GM12891 (cell line): ENCODE measurements at places on chromosomes 1 and 21.

- no peak for DNase-seq
These were observed 36.1 kb downstream of the CD247 start for GRCh38 chr1:167482184-167482583.

DNA sequence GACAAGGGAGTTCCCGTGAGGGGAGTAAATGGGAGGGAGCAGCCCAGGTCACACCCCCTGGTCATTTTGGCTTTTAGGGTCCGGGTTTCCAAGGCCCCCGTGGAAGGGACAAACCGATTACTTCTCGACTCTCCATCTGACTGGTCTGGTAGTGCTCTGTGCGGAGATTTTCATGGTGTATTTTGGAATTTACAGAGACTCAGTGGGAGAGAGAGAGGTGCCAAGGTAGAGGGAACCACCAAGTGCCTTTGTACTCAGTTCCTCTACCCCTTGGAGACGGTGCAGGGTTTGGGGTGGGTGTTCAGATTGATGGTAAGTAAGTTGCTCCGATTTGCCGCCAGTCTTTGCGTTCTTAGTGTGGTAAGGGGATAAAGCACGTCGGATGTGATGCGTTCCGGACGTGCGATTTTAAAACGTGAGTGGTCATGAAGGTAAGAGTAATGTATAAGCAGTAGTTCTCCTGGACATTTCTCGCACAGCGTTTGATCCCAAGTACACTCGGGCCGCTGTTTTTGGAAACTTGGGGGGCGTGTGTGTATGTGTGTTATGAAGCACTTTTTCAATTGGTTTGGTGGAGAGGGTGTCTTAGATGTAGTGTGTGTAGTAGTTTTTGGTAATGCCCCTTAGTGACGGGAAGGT lies 682 bp downstream of the SUCO start:
- no peak for DNase-seq

- no peak for DNase-seq
These were observed 22.5 kb downstream of the IQGAP3 start for GRCh38 chr1:156549831-156550230.

DNA sequence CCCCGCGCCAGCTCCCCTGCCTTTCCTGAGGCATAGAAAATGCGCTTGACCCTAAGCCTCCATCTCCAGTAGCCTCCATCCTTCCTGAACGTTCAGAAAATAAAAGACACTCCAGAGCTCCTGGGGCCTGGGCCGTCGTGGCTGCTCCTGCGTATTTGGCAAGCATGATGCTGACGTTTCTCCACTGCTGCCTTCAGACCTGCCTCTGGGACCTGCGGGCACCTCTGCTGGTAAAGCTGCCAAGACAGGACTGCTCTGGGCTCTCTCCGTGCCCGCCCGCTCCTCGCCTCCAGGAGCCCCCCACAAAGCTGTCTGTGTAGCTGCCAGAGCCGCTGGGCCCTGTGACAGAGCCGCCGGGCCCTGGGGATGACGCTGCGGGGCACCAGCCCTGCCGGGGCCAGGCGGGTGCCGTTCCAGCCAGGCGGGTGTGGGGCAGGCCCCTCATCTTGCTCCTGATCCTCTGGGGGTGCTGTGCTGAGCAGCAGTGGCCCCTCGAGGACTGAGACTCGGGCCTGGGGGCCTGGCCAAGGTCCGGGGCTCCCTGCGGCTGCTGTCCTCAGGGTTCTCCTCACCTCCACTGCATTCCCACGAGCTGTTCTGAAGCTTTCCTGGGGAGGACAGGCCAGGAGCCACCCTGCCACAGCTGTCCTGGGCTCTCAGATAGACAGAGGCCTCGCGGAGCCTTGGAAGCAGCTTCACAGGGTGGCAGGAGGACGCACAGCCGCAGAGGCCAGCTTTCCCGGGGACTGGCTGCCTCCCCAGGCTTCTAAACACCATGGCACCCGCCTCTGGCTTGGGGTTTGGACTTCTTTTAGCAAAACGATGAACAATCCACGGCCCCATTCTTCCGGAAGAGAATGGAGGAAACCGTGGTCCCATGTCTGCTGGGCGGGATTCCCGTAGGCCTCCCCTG lies 48.1 kb downstream of the MORN1 start:
- no peak for DNase-seq

DNA sequence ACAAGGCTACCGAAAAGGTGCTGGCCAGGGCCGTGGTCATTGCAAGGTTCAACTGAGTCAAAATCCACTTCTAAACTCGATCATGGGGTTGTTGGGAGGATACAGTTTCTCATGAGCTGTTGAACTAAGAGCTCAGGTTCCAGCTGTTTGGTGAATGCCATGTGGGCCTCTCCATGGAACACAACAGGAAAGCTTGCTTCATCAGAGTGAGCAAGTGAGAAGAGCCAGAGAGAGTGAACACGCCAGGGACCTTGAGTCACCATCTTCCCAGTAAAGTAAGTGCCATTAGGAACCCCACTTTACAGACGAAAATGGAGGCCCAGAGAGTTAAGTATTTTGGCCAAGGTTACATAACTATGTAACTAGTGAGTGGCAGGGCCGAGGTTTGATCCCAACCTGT lies 475.1 kb upstream of the VAMP3 start:
- DNase-seq = no peak

DNA sequence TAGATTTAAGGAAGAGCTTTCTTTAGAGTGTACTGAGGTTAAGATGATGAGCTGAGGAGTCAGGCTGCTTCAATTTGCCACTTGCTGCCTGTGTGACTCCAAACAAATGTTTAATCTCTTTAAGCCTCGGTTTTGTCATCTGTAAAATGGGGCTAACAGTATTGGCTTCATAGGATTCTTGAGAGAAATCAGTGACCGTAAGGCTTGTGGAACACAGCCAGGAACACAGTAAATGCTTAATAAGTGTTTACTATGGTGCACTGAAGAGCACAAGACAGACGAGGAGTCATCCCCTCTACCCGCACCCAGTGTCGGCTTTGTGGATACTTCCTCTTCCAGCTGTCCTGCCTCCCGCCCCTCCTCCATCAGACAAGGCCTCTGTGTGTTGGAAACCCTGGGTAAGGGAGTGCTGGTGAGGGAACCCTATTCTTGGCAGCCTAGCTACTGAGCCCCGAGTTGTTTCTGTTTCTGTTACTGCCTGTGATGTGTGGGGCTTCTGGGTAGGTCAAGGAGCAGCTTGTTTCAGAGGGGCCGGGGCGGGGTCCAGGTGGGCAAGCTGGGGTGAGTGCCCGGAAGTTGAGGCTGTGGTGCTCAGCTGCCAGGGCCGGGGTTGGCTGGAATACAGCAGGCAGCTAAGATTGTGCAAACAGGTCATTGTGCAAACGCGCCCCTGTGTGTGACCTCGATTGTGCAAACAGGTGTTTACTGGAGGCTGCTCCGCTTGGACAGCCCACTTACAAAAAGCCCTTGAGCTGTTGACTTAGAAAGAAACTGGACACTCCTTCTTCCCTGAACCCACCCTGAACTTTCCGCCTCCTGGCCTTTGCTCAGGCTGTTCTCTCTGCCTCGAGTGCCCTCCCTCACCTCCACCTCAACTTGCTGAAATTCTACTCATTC lies 4.0 kb upstream of the CSF3R start:
- no peak for DNase-seq

- no peak for DNase-seq
These were observed 30.4 kb downstream of the ARID4B start for GRCh38 chr1:235297579-235297978.

- DNase-seq = no peak
These were observed 363.7 kb downstream of the SETD4 start for GRCh38 chr21:35696644-35697043.

DNA sequence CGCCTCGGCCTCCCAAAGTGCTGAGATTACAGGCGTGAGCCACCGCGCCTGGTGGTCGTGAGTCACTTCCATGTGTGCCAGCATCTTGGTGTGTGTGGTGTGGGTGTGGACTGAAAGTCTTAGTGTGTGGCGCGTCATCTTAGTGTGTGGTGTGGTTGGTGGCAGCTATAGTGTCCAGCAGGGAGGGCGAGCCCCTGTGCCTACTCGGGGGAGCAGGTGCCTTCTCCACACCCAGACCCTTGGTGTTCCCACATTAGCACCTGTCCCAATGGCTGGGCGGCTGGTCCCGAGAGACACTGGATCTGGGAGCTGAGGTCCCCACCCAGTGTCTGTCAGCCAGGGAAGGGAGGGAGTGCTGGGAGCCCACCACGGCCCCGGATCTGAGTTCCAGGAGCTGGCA lies 2.8 kb downstream of the SCNN1D start:
- no peak for DNase-seq

- no peak for DNase-seq
These were observed at the start of gene ERG for GRCh38 chr21:38498057-38498833. ERG (minus strand) TSS chr21:38498477; CDS start chr21:38498380, 97 bp downstream.

DNA sequence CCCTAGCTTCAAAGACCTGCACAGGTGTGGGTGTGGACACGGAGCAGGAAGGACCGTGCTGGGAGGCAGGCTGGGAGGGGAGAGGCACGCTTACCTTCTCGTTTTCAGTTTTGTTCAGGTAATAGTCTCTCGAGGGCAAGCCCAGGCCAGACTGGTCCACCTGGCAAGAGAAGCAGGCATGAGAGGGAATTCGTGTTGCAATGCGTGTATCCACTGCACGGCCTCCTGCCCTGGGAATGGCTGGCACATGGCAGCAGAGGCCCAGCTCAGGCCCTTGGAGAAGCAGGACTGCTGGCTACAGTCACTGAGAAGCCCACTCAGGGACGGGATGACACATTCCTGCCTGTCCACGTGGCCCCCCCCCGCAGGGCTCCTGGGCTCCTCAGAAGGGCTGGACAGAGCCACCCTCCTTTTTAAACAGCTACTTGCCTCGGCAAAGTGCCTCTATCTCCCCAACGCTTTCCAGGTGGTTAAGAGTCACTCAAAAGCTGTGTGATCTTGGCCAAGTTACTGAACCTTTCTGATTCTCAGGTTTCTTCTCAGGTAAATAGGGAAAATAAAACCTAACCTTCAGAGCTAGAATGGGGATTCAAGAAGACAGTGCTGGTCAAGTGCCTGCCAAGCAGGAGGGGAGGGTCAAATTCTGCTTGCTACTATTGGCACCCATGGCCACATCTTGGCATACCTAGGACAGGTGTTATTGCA lies 32.7 kb downstream of the ECE1 start:
- DNase-seq = no peak

DNA sequence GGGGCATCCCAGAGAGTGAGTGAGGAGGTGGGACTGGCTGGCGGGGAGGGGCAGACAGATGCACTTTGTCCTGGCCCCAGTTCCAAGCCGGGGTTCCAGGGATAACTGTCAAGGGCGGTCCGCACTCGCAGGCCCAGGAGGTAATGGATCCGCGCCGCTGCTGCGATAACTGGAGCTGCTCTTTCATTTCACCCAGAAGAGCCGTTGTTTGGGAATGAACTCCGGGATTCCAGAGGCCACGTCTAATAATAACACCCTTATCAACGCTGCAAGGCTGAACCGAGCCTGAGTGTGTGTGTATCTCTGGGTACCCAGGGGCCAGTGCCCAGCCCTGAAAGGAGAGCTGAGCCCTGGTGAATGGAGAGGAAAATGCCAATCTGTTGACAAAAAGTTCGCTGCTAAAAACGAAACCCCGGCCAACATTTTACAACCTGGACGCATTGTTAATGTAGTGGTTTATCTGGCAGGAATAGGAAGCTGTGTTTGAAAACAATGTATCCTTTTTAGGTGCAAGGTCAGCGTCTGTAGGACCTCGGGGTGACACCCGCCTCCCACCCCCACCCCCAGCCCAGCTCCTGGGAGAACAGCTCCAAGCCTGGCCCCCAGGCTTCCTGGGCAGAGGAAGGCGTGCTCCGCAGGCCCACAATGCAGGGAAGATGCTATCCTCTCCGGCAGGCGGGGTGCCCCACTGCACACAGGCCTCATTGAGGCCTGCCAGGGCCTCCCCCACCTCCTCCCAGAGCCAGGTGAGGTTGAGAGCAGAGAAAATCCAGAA lies 119.7 kb downstream of the PROX1 start:
- DNase-seq = no peak

- DNase-seq = no peak
These were observed 174.3 kb downstream of the PRDM16 start for GRCh38 chr1:3243304-3243703.

DNA sequence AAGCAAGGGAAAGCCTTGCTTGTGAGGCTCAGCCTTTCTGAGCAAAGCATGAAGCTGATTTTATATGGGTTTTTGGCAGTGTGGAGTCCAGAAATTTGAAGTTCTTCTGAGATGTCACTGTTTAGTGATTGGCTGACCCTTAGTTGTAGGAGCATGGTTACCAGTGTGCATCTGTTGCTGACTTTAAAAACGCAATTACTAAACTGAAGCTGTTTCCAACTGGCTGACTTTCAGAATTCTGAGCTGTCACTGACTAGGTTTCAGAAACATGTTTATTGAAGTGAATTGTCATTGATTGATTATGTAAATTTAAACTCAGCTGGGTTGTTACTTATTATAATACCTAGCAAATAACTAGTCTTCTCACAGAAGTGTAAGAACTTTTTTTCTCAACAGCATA lies 89.4 kb downstream of the PDE4B start:
- DNase-seq = no peak

DNA sequence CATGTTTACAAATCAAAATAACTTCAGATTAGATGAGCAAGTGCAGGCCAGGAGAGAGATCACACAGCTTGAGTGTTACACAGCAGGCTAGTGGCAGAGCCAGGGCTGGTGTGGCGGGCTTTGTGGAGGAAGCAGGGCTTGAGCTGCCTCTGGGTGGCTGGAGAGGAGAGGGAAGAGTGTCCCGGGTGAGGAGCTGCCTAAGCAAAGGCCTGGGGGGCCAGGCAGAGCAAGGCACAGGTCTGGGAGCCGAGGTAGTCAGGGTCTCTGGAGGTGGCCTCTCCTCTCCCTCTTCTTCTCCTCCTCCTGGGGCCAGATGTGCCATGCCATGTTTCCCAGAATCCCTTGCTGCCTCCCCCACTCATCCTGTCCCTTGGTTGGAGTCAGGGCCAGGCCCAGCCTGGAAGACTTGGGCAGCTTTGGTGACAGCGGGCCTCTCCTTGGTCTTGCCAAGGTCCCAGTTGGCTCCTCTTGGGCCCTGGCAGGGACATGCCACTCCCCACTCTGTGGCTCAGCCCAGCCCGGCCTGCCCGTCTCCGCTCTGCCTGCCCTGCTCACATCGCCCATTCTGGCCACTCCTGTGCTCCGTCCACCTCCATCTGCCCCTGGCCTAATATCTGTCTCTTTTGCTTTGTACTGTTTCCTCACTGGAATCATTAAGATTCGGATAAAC lies 70.3 kb downstream of the PTPRU start:
- no peak for DNase-seq

DNA sequence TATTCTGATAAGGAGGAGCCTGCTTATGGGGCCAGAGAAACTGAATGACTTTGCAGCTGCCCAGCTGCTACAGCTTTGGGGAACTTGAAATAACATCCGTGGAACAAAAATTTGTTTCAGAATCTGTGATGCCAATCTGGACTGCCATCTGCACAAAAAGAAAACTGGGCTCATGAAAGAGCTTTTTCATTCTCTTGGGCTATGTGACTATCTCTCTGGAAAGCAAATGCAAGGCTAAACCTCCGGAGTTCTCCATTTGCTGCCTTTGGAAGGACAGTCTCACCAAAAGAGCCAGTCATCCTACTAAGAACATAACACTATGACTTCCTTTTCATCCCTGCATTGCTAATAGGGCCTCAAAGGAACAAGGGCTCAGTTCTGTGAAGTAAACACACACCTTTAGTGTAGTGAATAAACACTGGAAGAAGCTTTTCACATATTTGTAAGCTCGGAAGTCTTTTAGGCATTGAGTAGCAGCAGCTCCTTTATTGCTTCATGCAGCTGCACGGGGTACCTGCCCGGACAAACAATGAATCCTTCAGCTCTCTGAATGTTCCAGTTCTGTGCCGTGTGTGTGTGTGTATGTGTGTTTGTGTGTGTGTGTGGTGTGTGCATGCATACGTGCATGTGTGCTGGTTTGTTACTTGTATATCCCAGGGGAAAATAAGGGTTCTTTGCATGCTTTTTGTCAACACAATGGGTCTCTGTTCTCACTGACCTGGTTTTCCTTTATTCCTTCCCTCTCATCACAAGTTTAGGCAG lies 255.5 kb upstream of the SGIP1 start:
- DNase-seq = no peak

- DNase-seq = no peak
These were observed 16.3 kb downstream of the NTPCR start for GRCh38 chr1:232966663-232967062.
